ENCODE measurements at places on chromosomes 4 and X. TPM values are rescaled to one million over a fixed set of nuclear protein-coding genes. Genes with fewer than 3 reads are reported as not detected.

GRCh38 chr4:147901916-147902315 is 170.0 kb downstream of the ARHGAP10 start:
- no peak for DNase-seq

GRCh38 chr4:185665655-185666054 is 130.3 kb upstream of the PDLIM3 start:
- DNase-seq = no peak

- no peak for DNase-seq
These were observed 141.0 kb downstream of the PDHA2 start for GRCh38 chr4:95980877-95981360.

DNA sequence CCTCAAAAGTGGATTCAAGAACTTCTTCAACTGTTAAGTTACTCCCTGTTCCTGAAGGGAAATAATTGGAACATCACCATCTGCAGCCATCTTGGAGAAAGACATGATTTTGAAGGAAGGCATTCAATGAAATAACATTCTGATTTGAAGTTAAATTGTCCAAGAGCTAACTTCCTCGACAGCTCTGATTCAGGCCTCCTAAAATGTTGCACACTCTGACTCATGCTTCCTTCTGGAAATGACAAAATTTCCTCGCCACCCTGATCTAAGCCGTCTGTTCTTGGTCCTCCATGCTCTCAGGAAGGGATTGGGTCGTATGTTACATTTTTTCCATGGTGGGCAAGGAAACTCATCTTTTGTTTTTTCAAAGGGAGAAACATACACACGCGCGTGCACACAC is 496.9 kb upstream of the DIPK2B start:
- peak; percentile 8 for DNase-seq

DNA sequence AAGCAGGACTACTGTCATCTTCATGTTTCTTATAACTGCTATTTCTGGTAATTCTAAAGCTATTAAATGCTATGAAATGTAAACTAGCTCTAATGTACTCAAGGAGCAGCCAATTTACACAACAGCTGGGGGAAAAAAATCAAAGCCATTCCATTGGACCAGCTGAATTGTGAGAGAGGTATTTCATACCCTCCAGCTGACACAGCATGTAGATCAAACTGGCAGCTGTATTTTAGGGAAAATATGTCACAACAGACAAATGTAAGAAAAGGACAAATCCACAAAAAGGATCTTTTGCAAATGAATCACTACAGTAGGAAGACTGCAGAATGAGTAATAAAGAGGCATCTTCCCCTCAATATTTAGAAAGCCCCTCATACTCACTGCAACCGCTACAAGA is 65.2 kb upstream of the FAM47B start:
- no peak for DNase-seq

- DNase-seq = no peak
These were observed 167.8 kb downstream of the ZNF330 start for GRCh38 chr4:141388481-141388880.

- no peak for DNase-seq
These were observed 13.2 kb downstream of the DOK7 start for GRCh38 chr4:3476341-3476747.

GRCh38 chr4:128583753-128584712 is 225.5 kb upstream of the JADE1 start:
- no peak for DNase-seq

GRCh38 chrX:118961866-118962560 is 12.4 kb upstream of the LONRF3 start:
- DNase-seq = peak; percentile 25

GRCh38 chr4:177125656-177126055 is 184.0 kb upstream of the NEIL3 start:
- no peak for DNase-seq

- no peak for DNase-seq
These were observed 2.2 kb upstream of the SLC38A5 start for GRCh38 chrX:48472225-48472624.

GRCh38 chr4:175947117-175947722 is 118.4 kb upstream of the WDR17 start:
- peak; percentile 17 for DNase-seq

RAB9B gene
- polyA plus RNA-seq = 0.14 TPM

ARR3 gene
- polyA plus RNA-seq = not detected

FMR1NB gene
- not detected for polyA plus RNA-seq

MAMLD1 gene
- 2.5 TPM for polyA plus RNA-seq

PRR32 gene
- not detected for polyA plus RNA-seq

PLAC8 gene
- polyA plus RNA-seq = 1.7 TPM

CENPI gene
- 19.5 TPM for polyA plus RNA-seq
